Activated CD8-positive, alpha-beta memory T cell treated with anti-CD3 and anti-CD28 coated beads for 1 hour (primary cell): ENCODE measurements at places on chromosomes 4 and X.

- DNase-seq, result no peak
These were observed 938.9 kb downstream of the C4orf33 start for GRCh38 chr4:130034876-130035275.

DNA sequence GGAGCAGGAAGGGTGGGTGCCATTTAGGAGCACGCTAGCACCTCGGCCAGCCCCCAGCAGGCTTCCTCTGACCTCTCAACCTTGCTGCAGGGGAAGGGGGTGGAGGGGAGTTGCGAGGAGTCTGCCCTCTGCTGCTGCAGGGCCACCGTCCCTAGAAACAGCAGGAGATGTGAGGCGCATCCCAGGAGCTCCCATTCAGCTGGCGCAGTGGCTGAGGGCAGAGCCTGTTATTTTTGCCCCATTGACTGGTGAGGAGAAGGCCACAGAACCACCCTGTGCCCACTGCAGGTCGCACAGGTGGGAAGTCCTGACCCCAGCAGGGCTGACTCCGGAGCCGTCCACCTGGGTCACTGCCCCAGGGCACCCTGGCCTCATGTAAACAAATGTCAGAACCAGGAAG is 8.0 kb downstream of the PDE6B start:
- DNase-seq, result no peak

GRCh38 chrX:56783450-56783831 is 54.4 kb downstream of the NBDY start:
- DNase-seq, result no peak

DNA sequence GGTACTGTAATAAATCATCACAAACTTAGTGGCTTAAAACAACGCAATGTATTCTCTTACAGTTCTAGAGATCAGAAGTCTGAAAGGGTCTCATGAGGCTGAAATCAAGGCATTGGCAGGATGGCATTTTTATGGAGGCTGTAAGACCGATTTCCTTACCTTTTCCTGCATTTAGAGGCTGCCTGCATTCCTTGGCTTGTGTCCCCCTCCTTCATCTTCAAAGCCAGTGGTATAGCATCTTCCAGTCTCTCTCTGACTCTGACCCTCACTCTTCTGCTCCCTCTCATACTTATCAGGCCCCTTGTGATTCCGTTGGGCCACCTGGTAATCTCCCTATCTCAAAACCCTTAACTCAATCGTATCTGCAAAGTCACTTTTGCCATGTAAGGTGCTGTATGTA is 258.2 kb upstream of the JADE1 start:
- no peak for DNase-seq

- no peak for DNase-seq
These were observed 6.6 kb upstream of the CPLX1 start for GRCh38 chr4:832536-832935.

GRCh38 chr4:165027762-165028402 is 3.9 kb upstream of the TRIM60 start:
- no peak for DNase-seq

DNA sequence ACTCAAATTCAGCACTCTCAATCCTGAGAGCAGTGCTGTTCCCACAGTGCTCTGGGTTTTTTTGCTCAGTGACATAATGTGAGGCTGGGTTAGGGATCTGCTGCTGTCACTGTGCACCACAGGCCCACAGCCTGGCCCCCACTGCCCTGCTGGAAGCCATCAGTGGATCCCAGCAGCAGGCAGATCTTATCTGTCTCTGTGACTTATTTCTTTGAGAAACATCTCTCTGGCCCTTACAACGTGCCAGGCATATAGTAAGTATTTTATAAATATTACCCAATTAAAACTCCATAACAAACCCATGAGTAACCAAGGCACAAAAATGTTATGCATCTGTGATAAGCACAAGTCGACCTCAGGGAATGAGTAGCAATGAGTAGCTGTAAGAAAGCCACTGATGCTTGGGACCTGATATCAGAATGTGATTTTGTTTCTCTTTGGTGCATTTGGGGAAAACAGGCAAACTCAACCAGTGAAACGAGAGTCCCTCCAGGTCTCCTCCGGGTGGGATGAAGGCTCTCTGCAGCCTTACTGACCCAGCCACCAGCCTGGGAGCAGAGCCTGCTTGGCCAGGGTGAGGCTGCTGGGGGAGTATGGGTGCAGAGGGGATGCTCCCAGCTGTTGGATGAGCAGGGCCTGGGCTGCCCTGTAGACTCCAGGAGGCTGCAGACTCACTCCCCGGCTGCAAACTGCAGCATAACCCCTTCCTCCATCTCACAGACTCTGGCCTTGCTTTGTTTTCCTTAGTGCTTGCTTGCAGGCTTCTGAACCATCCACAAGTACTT is 172.7 kb upstream of the LNX1 start:
- DNase-seq, result no peak

DNA sequence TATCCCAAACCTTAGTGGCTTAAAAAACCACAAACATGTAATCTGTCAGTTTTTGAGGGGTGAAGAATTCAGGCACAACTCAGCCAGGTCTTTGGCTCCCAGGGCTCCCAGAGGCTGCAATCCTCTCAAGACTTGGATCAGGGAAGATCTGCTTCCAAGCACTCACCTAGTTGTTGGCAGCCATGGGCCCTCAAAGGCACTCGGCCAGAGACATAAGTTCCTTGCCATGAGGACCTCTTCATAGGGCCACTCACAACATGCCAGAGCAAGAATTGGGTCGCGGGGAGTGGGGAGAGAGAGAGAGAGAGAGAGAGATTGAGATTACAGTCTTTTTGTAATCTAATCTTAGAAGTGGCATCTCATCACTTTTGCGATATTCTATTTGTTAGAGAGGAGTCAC is 77.1 kb upstream of the TBC1D9 start:
- no peak for DNase-seq

DNA sequence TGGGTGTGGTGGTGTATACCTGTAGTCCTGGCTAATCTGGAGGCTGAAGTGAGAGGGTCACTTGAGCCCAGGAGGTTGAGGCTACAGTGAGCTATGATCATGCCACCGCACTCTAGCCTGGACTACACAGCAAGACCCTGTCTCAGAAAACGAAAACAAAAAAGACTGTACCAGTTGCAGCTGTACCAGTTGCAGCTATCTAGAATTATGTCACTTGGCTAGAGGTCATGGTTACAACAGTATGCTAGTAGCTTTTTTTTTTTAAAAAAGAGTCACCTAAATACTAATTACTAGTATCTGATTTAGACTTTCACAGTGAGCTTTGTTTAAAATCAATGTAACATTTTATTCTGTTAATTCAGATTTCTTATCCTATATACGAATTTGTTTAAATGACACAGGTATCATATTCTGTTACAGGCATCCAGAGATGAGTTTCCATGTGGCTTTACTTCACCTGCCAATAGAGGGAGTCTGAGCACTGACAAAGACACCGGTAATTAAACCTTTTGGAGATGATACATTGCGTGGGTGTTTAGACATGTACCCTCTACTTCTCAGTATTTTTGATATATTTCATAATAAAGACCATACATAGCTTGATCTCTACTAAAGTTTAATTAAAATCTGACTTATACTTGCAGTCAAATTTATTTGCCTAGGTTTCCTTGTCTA is 100.2 kb upstream of the IL13RA1 start:
- DNase-seq, result no peak

DNA sequence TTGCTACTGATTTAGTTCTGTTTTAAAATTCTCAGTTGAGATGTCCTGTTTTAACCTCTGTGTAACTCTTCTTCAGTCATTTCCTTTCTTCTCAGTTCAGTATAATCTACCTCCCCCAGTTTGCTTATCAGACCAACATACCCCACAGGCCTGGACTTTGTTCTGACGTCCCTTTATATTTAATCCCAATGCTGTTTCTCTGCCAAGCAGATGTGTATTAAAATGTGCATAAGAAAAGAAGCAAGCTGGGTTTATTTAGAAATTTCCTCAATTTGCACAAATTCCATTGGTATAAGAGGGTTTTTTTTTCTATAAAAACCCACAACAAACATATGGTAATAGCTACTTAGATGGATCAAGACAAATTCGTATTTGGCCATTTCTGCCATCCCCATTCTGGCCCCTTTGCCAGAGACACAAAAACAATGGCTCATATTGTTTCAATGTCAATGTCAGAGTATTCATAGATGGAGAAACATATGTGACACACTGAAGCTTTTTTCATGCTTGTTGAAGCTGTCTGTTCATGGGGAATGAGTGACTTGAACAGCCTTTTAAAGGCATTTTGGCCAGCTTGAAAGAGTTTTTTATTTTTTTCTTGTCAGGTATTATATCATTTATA is 24.5 kb downstream of the HCCS start:
- DNase-seq, result no peak

DNA sequence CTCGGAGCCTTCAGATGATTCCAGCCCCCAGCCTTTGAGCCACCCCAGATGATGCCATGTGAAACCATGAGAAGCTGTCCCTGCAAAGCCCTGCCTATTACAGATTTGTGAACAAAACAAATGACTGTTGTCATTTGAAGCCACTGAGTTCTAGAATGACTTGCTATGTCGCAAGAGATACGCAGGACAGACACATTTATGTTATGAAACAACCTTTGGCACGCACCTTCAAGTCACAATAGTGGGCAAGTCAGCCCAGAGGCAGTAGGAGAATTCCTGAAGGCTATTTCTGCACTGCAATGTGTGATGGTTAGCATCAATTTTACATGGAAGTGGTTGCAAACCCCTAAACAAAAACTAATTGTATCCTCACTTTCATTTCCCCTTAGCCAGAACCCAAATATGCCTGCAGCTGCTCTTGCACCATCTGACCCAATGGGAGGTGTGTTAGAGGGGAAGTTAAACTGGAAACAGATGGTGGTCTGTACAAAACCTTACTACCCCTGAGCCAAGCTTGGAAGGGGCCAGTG is 174.4 kb upstream of the ATP6AP2 start:
- DNase-seq, result no peak
